ENCODE measurements at places on chromosomes 11 and 22.

GRCh38 chr11:14905104-14906033 is 13.3 kb upstream of the CYP2R1 start:
- DNase-seq, result peak; percentile 77

GRCh38 chr11:60339356-60339755 is 12.3 kb downstream of the MS4A6E start:
- no peak for DNase-seq

- no peak for DNase-seq
Measured at GRCh38 chr11:113465786-113466185, 9.4 kb downstream of the DRD2 start.

- DNase-seq, result peak; percentile 61
Measured at GRCh38 chr11:57800444-57801182, 39.0 kb downstream of the CTNND1 start.

DNA sequence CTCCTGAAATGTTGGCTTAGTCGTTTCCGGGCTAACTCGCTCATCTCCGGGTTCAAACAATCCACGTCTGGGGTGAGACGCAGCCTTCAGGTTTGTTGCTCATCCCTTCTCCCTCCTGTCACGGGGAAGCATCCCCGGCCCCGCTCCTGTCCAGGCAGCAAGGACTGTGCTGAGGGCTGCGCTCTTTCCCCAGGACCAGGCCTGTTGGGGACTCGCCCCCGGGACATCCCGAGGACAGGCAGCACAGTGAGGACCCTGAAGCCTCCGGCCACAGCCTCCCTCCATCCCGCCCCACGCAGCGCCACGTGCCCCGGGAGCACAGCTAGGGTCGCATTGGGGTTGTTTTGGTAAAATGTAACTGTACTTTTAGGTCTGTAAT is 252.0 kb downstream of the BRD1 start:
- no peak for DNase-seq

- DNase-seq, result peak; percentile 33
Measured at GRCh38 chr22:43136255-43136654, 6.9 kb downstream of the MCAT start.

DNA sequence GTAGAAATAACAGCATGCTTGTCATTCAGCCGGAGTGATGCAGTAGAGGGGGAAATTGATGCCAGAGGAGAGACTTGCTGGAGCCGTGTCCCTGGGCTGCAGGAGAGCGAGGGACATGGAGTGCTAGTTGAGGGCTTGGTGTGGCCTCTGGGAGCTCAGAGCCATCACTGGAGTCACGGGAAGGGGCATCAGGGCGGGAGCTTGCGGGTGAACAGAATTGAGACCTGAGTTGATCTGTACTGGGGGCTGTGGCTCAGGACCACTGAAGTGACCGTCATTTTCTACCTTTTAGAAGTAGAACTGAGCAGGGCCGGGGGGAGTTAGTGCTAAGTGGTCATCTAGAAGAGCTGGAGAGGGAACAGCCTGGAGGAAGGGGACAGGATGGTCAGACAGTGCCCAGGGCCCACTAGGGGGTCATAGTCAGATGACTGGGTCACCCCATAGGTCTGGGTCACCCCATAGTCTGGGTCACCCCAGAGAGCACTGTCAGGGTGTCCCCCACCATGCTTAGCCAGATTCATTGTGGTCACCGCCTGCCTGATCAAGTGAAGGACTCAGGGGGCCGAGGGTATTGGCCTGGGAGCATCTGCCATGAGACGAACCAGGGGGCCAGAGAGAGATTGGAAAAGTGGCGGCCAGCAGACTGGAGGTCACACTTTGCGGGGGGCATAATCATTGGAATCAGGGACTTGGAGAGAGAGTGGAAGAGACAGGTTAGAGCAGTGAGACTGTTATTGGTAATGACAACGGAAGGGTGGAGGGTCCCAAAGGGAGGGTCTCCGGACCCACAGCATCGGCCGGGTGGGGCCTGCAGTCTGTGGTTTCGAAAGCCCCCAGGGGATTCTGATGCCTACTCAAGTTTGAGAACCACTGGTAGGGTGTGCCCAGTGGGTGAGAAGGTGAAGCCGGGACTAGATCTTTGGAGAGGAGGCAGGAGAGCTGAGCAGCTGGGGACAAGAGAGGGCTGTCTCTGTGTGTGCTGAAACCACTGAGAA is 15.2 kb downstream of the RIBC2 start:
- no peak for DNase-seq

GRCh38 chr11:71252269-71252769 is at the start of gene SHANK2:
Gene SHANK2 (minus strand): TSS chr11:71252577. CDS start chr11:71147326, 105,251 bp downstream.
- DNase-seq, result no peak

GRCh38 chr11:67056267-67057204 is at the start of gene RHOD:
Gene RHOD (plus strand): TSS chr11:67056847. CDS start chr11:67056903, 56 bp downstream.
- peak; percentile 19 for DNase-seq

GRCh38 chr11:116454020-116454645 is 318.7 kb downstream of the BUD13 start:
- DNase-seq, result no peak

- DNase-seq, result no peak
Measured at GRCh38 chr11:100687054-100687629, at the start of gene ARHGAP42. Gene ARHGAP42 (plus strand): TSS chr11:100687288. CDS start chr11:100687679, 391 bp downstream.

DNA sequence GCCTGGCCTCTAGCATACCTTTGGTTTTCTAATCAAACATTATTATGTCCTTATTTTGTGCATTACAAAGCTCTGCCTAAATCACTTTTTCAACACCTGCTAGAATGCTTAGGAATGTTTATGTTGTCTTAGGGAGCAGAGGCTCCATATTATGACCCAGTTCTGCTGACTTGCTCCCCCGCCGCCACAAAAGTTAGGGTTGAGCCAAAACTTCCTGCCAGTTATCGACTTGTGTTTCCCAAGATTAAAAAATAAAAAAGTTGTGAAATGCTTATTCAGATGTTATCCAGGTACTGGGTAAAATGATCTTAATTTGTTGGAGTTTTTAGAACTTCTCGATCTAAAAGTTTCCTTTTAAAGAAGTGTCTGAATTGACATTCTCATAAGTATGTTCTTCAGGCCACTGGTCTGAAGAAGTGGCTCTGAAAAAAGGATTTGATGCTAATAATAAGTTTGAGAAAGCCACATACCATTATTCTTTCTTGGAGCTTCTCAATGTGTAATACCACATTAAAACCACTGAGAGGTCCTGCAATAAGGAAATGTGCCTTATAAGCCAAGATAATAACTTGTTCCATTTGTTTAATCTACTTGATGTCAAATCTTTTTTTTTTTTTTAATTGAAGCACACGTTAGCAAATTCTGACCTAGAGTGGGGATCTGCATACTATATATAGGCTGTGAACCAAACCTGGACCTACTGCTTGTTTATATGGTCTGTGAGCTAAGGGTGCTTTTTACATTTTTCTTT is 2.2 kb downstream of the RNF185 start:
- DNase-seq, result no peak

DNA sequence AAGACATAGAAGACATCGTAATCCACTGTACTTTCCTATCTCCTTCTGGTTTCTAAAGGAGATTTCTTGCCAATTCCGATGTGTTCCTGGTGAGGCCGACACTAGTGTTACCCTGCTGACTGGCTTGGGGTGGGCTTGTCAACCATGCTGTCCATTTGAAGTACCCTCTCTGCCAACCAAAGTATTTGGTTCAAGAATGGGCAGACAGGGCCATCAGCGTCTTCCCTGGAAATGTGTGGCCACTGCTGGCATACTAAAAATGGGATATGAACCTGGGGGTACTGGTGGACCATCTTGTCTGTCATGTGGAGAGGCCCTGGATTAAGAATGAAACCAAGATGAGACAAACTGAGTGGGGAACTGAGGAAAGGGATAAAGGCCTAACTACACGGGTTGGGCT is 1.8 kb upstream of the VSTM5 start:
- no peak for DNase-seq

DNA sequence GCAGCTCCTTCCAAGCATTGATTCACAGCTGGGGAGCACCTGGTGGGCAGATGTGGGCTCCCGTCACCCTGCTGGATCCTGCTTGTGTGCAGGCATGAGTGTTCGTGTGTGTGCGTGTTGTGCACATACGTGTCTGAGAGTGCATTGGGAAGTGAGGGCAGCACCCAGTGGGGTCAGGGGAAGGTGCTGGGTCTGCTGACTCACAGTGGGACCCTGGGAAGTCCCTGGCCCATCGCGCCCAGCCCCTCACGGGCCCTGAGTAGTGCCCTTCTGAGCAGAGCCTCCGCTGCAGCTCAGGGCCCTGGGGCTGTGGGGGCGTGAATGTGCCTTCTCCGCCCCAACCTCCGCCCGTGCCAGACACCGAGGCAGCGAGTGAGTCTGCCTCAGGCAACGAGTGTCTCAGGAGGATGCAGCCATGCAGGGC is 36.8 kb downstream of the WNT11 start:
- no peak for DNase-seq

DNA sequence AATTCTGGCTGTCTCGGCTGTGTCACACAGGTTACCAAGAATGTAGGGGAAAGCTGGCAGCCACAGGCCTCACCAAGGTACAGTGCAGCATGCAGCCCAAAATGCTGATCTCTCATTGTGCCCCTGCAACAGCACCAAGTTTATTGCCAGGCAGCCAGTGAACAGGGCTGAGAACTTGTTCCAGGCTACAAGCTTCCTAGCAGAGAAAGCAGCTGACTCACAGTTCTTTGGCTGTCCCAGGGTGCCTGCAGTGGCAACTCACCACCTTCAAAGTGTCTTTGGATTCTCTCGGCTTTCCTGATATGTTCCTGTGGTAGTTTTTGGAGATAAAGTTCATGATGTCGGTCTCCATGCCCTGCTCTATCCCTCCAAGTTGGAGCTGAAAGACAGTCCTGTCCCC is 719.1 kb upstream of the ANO3 start:
- no peak for DNase-seq

GRCh38 chr11:113034576-113034975 is 73.4 kb downstream of the NCAM1 start:
- DNase-seq, result no peak

DNA sequence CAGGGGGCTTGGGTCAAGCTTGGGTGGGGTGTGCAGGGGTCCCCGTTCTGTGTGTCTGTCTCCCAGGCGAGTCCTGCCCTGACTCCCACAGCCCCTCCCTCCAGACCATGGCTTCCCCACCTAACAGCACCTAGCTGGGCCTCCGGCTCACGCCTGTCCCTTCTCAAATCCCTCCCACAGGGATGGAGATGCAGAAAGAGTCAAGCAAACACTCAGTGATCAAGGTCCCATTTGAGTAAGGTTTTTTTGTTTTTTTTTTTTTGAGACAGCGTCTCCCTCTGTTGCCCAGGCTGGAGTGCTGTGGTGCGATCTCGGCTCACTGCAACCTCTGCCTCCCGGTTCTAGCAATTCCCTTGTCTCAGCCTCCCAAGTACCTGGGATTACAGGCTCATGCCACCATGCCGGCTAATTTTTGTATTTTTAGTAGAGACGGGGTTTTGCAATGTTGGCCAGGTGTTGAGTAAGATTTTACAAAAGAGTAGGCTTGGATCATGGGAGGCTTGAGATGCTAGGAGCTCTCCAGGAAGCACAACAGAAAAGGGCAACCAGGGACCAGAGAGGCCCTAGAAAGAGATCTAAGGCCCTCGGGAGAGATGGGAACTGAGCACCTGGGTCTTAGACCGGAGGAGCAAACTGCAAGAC is 5.7 kb downstream of the APOBEC3D start:
- DNase-seq, result no peak

- no peak for DNase-seq
Measured at GRCh38 chr11:60863550-60864521, 3.5 kb upstream of the ZP1 start.

DNA sequence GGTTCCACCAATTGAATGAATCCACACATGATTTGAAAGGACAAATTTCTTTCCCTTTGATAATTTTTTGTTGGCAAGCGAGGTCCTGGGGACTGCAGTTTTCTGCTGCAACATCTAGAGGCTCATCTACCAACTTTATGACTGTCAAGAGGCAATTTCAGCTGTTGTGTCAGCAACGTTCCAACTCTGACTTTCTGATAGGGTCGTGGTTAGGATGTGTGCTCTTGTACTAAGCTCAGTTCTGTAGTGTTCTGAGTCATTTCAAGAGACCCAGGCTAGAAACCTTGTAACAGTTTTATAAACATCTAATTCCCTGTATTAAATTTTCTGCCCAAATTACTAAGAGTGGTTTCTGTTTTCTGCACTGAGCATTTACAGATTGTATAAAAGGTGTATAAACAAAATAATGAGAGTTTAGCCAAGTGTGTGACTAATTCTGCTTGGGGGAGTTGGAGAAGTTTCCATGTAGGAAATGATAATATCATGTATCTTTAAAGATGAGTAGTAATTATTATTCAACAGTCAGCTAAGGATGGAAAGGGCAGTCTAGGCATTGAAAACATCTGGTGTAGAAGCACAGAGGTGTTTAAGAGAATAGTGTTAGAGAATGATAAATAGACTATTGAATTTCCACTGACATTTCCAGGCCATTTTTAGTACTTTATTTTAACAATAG is 72.2 kb downstream of the RBMXL2 start:
- no peak for DNase-seq

GRCh38 chr22:42283278-42284201 is 13.1 kb upstream of the TCF20 start:
- no peak for DNase-seq

DNA sequence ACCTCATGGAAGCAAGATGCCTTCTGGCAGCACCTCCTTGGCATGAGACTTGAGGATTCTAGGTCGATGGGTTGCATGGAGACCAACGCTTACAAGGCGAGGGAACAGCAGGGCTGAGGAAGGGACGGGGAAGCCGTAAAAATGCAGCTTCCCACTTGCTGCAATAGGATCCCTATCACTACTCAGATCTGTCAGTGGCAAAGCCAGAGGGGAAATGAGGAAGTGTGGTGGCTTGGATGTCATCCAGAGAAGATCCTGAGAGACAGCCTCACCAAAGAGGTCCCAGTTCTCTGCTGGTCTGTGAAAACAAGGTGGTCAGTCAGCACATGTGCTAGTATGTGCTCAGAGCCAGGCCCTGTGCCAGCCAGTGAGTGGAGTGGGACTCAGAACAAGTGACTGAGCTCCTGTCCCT is 22.2 kb downstream of the CYB5R2 start:
- DNase-seq, result no peak

DNA sequence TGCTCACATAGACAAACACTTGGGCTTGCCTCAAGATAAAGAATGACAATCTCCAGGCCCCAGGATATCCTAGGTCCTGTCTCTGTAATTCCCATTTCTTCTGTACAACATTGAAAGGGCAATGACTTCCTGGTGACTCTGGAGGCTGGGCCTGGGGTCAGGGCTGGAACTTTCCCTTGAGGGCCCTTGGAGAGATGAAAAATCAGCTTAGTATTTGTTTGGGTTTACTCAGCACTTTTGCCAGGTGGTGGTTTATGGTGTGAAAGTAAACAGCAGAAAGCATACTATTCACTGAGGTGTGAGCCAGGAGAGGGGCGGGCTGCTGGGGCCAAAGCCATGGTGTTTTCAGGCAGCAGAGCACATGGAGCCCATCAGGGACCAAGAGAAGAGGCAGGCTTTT is 214.7 kb upstream of the NARS2 start:
- no peak for DNase-seq

GRCh38 chr22:21674638-21675245 is 8.9 kb downstream of the PPIL2 start:
- no peak for DNase-seq

GRCh38 chr22:26701323-26701722 is 43.9 kb downstream of the MIAT start:
- no peak for DNase-seq
